ENCODE measurements at places on chromosomes 5 and 9.

GRCh38 chr5:142150431-142150830 lies 41.9 kb downstream of the NDFIP1 start:
- DNase-seq = no peak

- DNase-seq = no peak
Observed at GRCh38 chr5:55101556-55102276, 730 bp upstream of the GZMA start.

GRCh38 chr9:89497978-89498851 lies at the start of gene SEMA4D:
TSS of gene SEMA4D (minus strand) at chr9:89498113. CDS start at chr9:89405456, 92,657 bp downstream.
- DNase-seq = peak; percentile 56

- DNase-seq = no peak
Observed at GRCh38 chr9:118330191-118330986, 626.2 kb downstream of the TLR4 start.

- no peak for DNase-seq
Observed at GRCh38 chr9:2292733-2293132, 277.6 kb downstream of the SMARCA2 start.

DNA sequence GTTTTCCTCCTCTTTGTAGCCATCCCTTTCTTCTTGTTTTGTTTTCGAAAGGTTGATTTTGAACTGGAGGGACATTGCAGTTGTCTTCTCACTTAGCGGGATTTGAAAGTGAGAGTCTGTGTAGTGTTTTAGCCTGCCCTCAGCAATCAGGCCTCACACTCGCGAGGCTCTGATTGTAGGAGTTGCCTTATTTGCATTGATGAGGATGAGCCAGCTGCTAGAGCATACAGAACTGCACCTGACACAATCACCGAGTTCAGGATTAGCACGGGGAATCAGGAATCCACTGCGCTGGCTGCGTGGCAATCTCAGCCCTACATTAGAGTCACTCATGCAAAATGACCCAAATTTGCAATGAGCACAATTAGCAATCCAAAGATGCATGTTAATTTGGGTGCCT lies 122.5 kb upstream of the TMEM161B start:
- DNase-seq = no peak

DNA sequence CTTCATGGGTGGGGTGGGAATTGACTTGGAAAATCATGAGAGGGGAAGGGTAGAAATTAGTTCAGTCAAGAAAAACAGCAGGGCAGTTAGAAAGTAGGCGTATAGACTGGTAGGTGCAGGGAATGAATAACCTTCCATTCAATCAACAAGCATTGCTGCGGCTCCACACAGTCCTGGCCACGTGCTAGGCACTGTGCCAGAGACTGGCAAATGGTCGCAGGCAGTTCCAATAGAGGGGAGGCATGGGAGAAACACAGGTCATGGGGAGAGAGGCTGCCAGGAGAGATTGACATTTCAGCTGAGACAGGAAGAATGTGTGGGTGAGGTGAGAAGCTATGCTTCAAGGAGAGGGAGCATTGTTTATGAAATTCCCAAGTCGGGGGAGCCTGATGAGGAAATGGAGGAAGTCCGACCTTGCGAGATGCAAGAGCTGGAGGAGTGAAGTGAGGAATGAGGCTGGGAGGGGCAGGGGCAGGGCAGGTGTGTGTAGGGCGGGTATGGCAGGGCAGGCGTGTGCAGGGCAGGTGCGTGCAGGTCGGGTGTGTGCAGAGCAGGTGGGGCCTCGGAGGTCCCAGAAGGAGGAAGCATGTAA lies 54.4 kb upstream of the PPARGC1B start:
- DNase-seq = no peak
